ENCODE measurements at places on chromosomes 5 and 9.

- no peak for DNase-seq
These were observed 4.6 kb upstream of the CATSPER3 start for GRCh38 chr5:134963098-134963497.

DNA sequence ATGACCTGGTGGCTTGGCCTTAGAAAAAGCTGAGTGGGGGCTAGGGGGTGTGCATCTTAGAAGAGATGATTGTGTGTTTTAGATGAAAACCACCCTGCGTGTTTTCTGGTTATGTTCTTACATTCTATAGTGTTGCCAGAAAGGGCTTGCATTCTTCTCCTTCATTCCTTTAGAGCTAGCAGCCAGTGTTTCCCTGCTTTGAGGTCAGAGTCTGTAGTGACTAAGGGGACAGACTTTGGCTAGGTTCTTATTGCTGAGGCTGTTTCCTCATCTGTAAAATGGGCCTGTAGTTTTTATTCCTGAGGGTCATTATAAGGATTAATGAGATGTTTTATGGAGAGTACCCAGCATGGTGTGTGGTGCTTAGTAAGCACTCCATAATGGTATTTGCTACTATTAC is 6.4 kb downstream of the MAST4 start:
- DNase-seq: no peak

- DNase-seq: no peak
These were observed 76.1 kb upstream of the ASS1 start for GRCh38 chr9:130368631-130369103.

- DNase-seq: no peak
These were observed 188.5 kb upstream of the CCNG1 start for GRCh38 chr5:163248871-163249270.

- DNase-seq: no peak
These were observed 249.4 kb upstream of the IRX1 start for GRCh38 chr5:3346111-3346820.

GRCh38 chr9:36064448-36065037 is 27.8 kb downstream of the RECK start:
- DNase-seq: no peak

GRCh38 chr5:36680066-36680465 is 73.7 kb downstream of the SLC1A3 start:
- no peak for DNase-seq

DNA sequence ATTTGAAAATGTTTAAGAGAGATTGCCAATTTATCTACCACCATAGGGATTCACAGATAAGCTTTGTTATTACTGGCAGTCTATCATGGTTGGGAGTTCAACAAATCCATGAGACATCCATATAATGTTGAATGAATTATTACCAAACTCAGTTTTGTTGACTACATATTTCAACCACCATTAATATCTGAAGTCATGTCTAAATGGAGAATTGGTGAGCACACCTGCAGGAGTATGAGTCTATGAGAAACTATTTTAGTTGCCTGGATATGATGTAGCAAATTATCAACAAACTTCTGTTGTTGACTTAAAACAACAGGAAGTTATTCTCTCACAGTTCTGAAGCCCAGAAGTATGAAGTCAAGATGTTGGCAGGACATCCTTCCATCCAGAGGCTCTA is 126.8 kb upstream of the FBXL7 start:
- DNase-seq: no peak

DNA sequence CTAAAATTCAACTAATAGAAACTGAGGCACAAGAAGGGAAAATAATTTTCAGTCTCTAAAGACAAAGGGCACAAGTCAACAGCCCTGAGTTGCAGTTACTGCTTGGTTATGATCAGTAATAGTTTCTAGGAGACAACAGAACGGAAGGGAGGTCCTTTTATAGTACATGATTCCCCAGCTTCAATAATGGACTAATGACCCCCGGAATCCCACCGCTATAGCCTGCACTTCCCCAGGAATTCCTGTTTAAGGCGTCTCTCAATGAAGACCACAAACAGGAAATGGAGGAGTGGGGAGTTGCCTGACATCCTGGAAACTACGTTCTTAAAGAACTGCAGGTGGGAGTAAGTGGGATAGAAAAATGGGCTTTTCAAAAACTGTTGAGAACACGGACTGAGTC is 60.6 kb downstream of the DIAPH1 start:
- no peak for DNase-seq

Measured in AG09309 (cell line).